SK-MEL-5 (cell line): ENCODE measurements at places on chromosomes 2 and 18.

DNA sequence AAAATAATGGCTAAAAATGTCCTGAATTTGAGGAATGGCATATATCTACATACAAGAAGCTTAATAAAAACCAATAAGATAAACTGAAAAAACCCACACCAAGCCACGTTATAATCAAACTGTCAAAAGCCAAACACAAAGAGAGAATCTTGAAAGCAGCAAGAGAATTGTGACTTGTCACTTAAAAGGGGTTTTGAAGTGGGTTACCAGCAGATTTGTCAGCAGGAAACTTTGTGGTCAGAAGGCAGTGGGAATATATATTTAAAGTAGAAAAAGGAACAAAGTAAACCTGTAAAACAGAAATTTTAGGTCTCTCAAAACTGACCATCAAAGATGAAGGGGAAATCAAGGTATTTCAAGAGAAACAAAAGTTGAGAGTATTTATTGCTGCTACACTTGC is 171.9 kb upstream of the CNTNAP5 start:
- no peak for DNase-seq

- DNase-seq = no peak
These were observed 262.6 kb downstream of the MREG start for GRCh38 chr2:215750763-215751162.

- DNase-seq = no peak
These were observed 25.2 kb downstream of the RTN4 start for GRCh38 chr2:55025082-55025481.

- DNase-seq = no peak
These were observed 144.2 kb downstream of the TPO start for GRCh38 chr2:1557467-1557820.
